ENCODE measurements at places on chromosomes 13 and 19.

DNA sequence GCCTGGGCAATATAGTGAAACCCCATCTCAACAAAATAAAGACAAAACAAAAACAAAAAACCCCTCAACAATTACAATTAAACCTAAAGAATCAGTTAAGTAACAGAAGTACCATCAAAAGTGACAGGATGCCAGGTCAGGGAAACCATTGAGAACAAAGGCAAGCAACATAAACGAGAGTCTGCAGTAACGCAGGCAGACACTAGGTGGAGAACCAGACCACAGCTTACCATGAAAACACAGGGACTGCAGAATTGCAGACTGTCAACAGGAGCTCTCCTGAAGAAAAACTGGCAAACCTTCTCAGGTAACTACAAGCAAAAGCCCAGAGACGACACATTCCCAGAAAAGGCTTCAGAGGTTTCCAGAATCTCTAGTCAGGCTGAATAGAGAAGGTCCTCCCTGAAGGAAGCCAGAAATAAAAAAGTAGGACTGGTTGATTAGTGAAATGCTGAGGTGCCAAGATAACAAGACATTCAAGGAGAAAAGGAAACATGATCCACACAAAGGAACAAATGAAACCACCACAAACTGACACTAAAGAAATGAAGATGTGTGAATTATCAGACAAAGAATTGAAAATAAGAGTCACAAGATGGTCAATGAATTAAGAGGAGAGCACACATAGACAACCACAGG, 2.2 kb upstream of the ZNF665 start:
- DNase-seq = peak; percentile 83

GRCh38 chr13:104980586-104980985, 1554.9 kb downstream of the EFNB2 start:
- DNase-seq = no peak

- DNase-seq = no peak
Measured at GRCh38 chr13:31433746-31434145, 234.0 kb downstream of the B3GLCT start.

GRCh38 chr19:50801107-50801506, 10.9 kb downstream of the ACP4 start:
- no peak for DNase-seq

DNA sequence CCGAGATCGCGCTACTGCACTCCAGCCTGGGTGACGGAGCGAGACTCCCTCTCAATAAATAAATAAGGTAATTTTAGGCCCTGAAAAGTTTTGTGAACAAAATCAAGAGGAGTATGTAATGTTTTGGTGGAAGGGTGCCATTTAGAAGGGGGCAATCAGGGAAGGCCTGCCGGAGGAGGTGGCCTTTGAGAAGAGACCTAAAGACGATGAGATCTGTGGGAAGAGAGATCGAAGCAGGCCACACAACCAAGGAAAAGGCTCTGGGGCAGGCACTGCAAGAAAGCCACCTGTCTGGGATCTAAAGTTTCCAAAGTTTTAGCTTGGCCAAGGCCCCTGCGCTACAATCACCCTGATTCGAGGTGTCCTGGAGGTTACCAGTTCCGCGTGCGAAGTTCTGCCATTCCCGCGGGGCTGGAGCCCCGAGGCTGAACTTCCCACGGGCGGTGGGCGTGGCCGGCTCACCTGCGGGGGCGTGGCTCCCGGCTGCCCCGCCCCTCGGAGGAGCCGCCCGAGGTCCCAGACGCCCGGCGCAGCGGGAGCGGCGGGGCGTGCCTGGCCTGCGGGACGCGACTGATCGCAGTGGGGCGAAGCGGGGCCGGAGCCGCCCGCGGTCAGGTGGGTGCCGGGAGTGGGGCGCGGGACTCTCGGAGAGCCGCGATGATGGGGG, at the start of gene KLC3:
KLC3 (plus strand) TSS at position 519 of the 667 bp plus-strand sequence. CDS start 4,792 bp downstream, outside the sequence.
- no peak for DNase-seq

DNA sequence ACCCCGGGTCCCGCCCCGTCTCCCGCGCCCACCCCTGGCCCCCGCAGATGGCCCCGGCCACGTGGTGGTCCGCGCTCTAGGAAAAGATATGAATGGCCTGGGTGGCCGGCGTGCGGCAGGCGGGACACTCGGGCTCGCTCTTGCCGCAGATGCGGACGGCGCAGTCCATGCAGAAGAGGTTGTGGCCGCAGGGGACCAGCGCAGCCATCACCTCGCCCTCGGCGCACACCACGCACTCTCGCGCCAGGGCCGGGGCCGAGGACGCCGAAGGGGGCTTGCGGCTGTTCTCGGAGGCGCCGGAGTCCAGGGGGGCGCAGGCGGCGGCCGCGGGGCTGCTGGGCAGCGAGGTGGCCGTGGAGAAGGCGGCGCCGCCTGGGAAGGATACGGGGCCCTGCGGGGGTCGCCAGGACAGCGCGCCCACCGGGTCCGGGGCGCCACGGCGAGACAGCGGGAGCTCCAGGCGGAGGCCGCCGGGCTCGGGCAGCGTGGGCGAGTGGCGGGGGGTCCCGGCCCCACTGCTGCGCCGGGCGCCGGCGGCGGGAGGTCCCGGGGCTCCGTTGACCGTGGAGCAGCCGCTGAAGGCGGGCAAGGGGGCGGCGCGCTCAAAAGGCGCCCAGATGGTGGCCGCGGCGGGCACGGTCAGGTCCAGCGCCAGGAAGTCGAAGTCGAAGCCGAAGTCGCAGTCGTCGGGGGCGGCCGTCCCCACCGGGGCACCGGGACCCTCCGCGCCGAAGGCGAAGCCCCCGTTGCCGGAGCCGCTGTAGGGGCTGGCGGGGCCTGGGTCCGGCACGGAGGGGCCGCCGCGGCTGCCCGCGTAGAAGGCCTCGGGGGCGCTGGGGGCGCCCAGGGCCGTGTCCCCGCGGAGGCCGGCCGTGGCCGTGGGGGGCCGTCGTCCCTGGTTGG, 12.4 kb downstream of the MEX3D start:
- no peak for DNase-seq
